ENCODE measurements at places on chromosomes 3 and 15. TPM values are rescaled to one million over a fixed set of nuclear protein-coding genes. Genes with fewer than 3 reads are reported as not detected.

Gene XCR1
- total RNA-seq, result not detected

Gene TIMP4
- total RNA-seq, result 11.3 TPM

Gene MINAR1
- total RNA-seq, result 1.0 TPM

Gene CFAP91
- total RNA-seq, result 0.50 TPM

Gene CMTM6
- 41.8 TPM for total RNA-seq

Gene TTLL13
- not detected for total RNA-seq

Gene MCTP2
- 1.8 TPM for total RNA-seq

Gene KLHL40
- total RNA-seq, result not detected

Gene SLC12A6
- total RNA-seq, result 6.4 TPM

Gene SV2B
- total RNA-seq, result not detected

Gene SCAMP2
- 52.6 TPM for total RNA-seq

Gene HRH1
- total RNA-seq, result 5.4 TPM

Gene CYP1A2
- not detected for total RNA-seq

Gene MAP6D1
- total RNA-seq, result 3.2 TPM

Gene LHFPL4
- not detected for total RNA-seq

Gene SH2D7
- not detected for total RNA-seq

Gene MESP1
- total RNA-seq, result 0.45 TPM

Gene AGBL1
- not detected for total RNA-seq

Gene PLA2G4B
- total RNA-seq, result 0.45 TPM

Gene UROC1
- not detected for total RNA-seq

Gene GNAT1
- total RNA-seq, result not detected

Gene KBTBD12
- total RNA-seq, result not detected

Gene BLM
- 8.4 TPM for total RNA-seq

Gene ZBTB20
- 4.9 TPM for total RNA-seq

Gene SPINT1
- 2.5 TPM for total RNA-seq

Gene FSTL1
- total RNA-seq, result 332 TPM

Gene CCR3
- total RNA-seq, result not detected

Gene HYAL1
- total RNA-seq, result 3.1 TPM
